Activated CD4-positive, alpha-beta T cell treated with anti-CD3 and anti-CD28 coated beads, Interleukin-2, amount 50 U/mL, for 4 hours (primary cell): ENCODE measurements at places on chromosomes 1 and 21.

DNA sequence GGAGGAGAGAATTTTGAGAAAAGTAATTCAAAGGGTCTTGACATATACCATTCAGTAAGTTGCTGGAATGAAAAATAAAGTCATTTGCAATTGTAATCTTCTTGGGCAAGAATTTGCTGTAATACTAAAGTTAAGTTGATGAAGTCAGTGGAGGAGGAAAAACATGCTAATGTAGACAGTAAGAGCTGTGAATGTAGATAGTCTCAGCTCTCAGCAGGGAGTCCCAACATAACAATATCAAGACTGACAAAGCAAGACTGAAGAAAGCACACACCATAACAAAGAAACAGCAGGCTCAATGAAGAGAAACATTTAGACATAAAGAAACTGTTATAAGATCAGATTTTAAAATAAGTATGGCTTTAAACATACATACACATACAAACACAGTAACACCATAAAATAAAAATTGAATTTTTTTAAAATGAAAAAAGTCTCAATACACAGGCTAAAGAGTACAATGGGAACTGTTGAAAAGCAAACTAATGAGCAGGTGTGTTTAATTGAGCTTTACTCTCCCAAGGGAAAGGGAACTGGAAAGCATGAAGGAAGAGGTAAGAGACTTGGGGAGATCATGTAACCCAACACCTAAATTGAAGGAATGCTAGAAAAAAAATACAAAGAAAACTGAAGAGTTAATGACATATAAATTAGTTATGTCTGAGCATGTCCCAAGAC, 336.3 kb upstream of the NCAM2 start:
- DNase-seq, result no peak

- no peak for DNase-seq
Measured at GRCh38 chr1:176994931-176995596, 169.4 kb downstream of the ASTN1 start.

DNA sequence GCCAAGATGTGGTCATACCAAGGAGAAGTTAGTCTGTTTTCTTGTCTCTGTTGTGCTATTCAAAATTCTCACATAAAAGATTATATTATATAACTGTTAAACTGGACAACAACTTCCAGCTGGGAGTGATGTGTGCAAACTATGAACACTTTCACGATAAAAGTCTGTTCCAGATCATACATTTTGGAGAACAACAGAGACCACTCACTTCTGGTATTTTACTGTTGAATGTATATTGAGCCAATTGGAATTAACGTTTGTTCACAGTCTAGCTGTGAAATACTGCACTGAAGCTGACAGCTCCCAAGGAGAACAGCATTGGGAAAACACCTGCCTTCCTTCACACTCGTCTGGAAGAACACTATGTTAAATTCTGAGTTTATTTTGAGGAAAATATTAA, 860 bp upstream of the SHCBP1L start:
- no peak for DNase-seq

GRCh38 chr1:239987103-239987745, 104.5 kb upstream of the FMN2 start:
- DNase-seq, result no peak

GRCh38 chr1:32769524-32770220, 47.5 kb downstream of the YARS1 start:
- DNase-seq, result no peak

DNA sequence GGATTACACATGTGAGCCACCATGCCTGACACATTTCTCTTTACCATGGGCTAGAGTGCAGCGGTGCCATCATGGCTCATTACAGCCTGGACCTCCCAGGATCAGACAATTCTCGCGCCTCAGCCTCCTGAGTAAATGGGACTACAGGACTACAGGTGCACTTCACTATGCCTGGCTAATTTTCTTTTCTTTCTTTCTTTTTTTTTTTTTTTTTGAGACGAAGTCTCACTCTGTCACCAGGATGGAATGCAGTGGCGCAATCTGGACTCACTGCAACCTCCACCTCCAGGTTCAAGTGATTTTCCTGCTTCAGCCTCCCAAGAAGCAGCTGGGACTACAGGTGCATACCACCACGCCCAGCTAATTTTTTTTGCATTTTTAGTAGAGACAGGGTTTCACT, 14.8 kb upstream of the KIF1B start:
- DNase-seq, result no peak

GRCh38 chr1:1005774-1006304, 5.9 kb upstream of the HES4 start:
- no peak for DNase-seq

DNA sequence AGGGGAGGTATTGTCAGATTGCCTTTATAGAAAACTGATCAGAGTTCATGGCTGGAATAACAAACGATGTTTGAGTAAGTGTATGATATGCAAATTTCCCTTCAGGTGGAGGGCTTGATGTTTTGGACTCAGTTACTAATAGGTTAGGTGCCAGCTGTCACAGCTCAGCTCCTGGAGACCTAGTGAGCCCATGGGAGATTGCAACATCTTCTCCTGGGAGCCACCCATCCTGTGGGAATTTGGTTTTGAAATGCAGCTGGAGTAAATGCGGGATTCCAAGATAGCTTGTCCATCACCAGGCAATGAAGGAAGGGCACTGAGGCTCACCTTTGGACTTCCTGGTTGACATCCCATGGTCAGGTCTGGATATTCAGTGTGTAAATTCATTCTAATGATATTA, 211.4 kb upstream of the NRIP1 start:
- DNase-seq, result no peak

GRCh38 chr1:169201084-169201619, 94.7 kb downstream of the ATP1B1 start:
- DNase-seq, result no peak

DNA sequence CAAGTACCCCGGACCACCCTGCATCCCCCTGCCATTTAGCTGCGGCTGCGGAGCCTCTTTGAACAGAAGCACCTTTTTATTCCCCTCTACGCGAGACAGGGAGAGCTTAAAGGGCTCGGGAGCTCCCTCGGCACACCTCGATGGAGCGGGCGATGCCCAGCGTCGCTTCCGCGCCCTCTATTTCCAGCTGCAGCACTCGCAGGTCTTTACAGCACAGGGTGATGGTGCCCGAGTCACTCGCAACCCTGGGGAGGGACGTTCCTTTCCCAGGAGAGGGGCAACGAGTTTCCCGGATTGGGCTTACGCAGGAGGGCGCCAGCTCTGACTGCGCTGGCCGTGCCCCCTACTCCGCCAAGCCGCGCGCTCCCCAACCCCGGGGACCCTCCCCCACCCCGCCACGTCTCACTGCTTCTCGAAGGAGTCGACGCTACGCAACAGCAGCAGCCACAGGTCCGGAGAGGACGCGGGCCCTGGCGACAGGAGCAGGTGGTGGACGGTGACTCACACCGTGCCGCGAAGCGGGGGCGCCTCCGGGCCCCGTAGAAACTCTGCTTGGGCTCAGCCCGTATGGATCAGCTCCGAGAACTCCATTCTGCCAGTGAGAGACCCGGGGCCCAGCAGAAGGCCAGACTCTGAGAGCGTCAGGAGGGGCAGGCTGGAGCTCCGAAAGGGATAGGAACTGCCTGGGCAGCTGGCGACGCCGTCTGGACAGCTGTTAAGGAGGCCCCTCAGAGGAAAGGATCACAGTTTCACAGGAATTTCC, 5.8 kb upstream of the FAM167B start:
- DNase-seq, result no peak

GRCh38 chr1:32221581-32221979, 573 bp downstream of the TMEM234 start:
- DNase-seq, result no peak

- DNase-seq, result no peak
Measured at GRCh38 chr1:42186152-42186551, 21.6 kb upstream of the GUCA2A start.

GRCh38 chr1:19387045-19387467, 74.9 kb downstream of the SLC66A1 start:
- DNase-seq, result no peak
